Fibroblast of upper back skin (primary cell): ENCODE measurements at places on chromosomes 1 and 21.

- DNase-seq, result no peak
Observed at GRCh38 chr1:229760478-229760996, 134.5 kb downstream of the URB2 start.

- DNase-seq, result no peak
Observed at GRCh38 chr1:214895011-214895600, 187.4 kb upstream of the KCNK2 start.

- no peak for DNase-seq
Observed at GRCh38 chr1:23704834-23705495, 13.4 kb downstream of the RPL11 start.

DNA sequence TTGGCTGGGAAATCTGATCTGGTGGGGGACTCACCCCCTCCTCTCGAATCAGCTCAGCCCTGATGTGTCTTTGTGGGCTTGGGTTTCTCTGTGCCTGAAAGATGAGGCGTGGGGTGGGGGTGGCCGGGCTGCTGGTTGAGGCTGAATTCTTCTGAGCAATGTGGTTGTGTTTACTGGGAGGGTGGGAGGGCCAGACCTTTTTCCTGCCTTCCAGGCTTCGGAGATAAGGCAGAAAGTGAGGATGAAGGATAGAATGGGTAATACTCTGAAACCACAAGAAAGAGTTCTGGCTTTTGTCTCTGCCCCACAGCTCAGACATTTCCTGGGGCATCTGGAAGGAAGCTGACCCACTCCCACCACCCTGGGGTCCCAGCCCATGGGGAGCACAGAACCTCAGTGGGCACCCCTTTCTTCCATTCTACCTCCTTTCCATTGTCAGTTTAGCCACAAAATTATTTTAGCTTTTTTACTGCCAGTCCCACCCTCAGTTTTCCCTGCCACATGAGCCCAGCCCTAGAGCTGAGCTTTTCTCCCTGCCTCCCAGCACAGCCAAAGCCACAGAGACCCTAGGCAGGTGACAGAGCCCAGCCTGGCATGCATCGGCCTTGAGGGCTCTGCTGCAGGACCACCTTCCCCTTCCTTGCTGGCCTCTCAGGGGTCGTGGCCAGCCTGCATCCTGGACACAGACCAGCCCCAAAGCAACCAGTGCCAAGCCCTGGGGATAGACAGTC is 11.2 kb downstream of the ALX3 start:
- DNase-seq, result peak; percentile 25

DNA sequence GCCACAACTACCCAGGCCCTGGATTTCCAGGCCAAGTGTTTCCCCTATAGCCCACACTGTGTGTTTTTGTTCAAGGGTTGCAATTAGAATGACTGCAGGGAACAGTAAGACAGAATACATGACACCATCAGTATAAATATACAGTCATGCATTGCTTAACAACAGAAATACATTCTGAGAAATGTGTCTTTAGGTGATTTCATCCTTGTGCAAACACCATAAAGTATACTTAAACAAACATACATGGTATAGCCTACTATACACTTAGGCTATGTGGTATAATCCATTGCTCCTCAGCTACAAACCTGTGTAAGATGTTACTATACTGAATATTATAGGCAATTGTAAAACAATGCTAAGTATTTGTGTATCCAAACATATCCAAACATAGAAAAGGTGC is 7.5 kb upstream of the SLC44A5 start:
- DNase-seq, result no peak

DNA sequence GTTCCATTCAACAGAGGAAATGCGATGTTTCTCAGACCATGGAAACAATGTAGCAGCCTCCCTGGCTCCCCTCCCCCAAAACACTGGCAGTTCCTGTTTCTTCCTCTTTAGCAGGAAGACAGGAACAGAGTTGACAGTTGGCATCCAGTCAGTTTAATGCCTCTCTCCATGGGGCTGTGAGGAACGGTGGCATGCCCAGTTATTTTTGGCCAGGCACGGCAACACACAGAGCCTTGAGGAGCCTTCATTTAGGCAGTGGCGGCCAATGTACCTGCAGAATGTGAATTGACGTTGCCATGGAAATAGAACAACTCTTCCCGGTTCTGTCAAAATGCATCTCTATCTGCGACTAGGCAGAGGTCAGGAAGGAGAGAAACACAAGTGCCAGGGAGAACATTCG is 330.6 kb downstream of the DSCAM start:
- no peak for DNase-seq

GRCh38 chr1:168637350-168637991 is 61.1 kb downstream of the XCL1 start:
- DNase-seq, result no peak

DNA sequence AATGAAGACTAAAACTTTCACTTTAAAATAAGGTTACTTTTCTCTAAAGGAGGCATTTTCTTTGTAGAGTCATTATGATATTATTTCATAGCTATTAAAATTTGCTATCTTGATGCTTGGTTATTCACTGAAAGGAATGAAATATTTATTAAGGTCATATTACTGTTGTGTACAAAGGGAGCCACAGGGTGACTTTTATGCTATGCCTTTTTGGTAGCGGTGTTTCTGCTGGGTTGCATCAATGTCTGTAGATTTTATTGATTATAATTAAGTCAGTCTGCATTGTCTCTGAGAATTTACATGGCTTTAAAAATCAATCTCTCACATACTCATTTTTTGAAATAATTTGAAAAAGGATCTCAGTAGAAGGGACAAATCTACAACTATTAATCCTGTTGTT is 84.9 kb downstream of the NFIA start:
- DNase-seq, result no peak

DNA sequence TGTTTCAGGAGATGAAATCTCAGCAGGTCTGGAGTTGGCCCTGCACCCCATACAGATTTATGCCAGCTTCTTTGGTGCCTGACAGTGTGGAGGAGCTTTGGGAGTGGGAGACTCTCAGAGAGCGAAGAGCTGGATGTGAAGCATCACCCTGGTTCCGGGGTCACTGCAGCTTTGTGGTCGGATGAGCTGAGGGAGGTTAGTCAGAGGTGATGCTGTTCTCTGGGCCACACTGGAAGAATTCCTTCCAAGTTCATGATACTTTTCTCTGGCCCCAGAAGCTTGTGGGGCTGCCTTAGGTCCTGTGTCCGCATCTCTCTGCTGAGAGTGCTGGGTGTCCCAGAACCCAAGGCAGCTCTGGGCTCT is 467.8 kb downstream of the CAMTA1 start:
- DNase-seq, result peak; percentile 41

GRCh38 chr1:115419571-115419970 is 81.5 kb upstream of the NGF start:
- DNase-seq, result no peak

- no peak for DNase-seq
Observed at GRCh38 chr21:23093259-23093658, 2095.1 kb downstream of the NCAM2 start.

GRCh38 chr1:230301322-230301721 is 124.8 kb downstream of the PGBD5 start:
- no peak for DNase-seq

- peak; percentile 56 for DNase-seq
Observed at GRCh38 chr1:233269656-233270055, 25.9 kb downstream of the PCNX2 start.

- DNase-seq, result no peak
Observed at GRCh38 chr1:35640380-35641232, 720 bp downstream of the PSMB2 start.

- no peak for DNase-seq
Observed at GRCh38 chr21:46002841-46003574, 21.4 kb downstream of the COL6A1 start.

DNA sequence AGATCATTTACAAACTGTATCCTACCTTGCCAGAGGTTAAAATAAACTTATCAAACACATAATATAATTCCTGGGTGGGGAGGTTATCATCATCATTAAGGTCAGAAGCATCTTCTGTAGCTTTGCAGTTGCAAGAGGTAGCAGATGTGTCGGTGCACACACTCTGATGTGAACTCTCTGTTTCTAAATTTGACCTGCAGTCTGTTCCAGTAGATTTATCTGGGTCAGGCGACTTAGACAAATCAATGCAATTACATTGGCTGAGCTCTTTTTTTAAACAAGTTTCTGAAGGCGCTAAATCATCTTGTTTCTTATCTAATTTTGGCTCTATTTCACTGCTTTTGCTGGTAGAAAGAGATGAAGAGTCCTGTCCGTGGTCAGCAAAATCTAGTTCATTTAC is 70.4 kb downstream of the PRPF38A start:
- no peak for DNase-seq

GRCh38 chr1:155888481-155888880 is 22.7 kb downstream of the RIT1 start:
- peak; percentile 75 for DNase-seq

DNA sequence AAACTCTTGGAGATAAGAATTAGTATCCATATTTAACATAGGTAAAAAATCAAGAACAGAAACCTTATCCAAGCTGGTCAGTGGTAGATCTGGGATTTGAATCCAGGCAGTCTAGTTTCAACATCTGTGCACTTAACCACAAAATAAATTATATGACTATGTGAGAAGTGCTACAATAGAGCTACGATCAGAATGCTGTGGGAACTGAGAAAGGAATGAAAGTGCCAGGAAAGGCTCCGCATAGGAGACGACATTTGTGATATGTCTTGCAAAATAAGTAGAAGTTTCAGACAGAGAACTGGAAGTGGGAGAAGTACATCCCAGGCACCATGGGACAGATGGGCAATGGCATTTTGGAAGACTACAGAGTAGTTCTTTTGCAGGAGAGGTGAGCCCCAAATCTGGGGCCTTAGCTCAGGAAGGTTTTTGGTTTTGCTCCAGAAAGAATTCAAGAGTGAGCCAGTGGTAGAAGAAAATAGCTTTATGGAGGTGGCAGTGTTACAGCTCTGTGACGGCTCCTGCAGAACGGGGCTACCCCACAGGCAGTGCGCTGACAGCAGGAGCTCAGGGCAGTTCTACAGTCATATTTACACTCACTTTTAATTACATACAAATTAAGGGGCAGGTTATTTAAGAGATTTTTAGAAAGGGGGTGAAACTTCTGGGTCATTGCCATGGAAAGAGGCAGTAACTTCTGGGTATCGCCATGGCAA is 25.5 kb upstream of the GJA5 start:
- DNase-seq, result peak; percentile 3

- DNase-seq, result peak; percentile 80
Observed at GRCh38 chr1:214318356-214318755, 37.4 kb downstream of the SMYD2 start.

- no peak for DNase-seq
Observed at GRCh38 chr1:160739098-160739511, at the start of gene SLAMF7. Gene SLAMF7, plus strand, starts transcription at chr1:160739247. Its CDS starts 55 bp downstream, at chr1:160739302.

DNA sequence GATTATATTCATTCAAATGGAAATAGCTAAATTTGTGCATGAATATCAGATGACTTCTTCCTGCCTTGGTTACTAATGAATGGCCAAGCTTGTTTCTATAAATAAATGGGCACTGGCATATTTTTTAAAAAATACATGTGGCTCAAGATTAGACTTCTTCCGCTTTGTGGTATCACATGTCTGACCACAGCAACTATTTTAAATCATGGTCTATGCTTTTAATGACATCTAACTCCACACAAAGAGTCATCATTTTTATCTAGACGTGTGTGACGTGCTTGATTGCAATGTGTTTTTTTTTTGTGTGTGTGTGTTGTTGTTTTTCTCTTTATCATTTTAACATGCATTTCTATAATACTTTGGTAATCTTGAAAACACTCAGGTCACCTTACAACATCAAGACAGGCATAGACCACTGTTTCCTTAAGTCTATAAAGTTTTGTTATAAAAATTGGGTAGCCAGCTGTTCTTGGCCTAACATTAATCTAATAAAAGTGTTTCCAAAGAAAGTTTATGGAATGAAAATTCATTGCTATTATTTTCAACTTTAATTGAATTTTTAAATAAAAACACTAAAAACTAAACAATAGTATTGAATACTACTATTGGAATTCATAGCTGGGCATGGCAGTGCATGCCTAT is 29.5 kb downstream of the RGS1 start:
- DNase-seq, result no peak

GRCh38 chr1:197150336-197151005 is 4.0 kb upstream of the ASPM start:
- DNase-seq, result peak; percentile 21

- no peak for DNase-seq
Observed at GRCh38 chr1:206050655-206051235, 2.2 kb upstream of the RHEX start.

DNA sequence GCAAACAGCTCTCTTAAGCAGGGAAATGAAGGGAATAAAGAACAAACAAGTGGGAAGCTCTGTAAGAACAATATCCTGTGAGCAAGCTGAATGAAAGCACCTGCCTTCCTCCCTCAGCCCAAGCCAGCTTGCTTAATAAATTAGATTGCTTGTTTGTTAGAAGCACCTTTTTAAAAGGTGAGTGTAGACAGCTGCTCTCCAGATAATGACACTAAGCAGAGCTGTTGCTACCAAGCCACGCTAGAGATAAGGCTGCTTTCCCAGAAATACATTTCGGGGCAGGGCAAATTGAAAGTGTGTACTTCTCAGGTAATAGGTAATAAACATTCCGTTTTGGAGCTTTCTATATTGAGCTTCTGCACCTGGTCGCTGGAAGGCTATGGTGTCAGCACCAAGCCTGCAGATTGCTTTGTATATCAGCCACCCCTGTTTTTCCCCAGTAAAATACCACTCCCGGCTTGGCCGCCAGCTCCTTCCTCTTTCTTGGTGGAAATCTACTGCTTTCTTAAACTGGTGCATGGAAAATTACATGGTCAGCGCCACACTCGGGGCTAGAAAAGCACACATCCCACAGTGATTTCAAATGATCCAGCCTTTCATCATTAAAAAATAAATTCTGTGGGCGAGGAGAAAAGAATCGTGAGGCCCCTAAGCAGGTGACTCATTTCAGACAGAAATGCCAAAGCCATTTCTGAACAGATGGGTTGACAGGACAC is 151.3 kb downstream of the ETS2 start:
- peak; percentile 40 for DNase-seq

DNA sequence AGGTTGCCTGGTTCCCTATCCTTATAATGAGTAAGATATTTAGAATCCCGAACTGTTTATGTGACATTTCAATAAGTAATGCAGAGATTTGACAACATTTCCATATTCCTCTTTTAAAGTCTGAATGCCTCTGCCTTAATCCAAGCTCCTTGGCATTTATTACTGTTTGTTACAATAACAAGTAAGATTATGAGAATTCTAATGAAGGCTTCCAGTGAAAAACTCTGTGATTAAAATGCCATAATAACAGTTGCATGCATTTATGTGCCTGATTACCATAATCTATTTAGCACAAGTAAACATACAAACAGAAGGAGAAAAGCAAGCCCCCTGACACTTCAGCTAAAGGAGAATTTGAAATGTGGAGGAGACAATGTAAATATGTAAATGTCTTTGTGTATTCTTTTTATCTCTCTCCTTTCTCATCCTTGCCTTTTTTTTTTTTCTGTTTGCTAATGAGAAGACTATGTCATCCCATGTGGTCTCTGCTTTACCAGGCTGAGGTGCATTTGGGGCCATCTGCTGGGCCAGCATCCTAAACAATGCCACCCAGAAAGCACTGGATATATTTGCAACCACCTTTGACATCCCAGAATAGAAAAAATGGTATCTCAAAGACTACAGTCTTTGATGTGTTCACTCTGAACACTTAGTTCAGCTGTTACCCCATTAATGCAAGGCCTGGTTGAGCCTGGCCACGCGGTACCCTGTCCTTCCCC is 17.2 kb upstream of the OLIG2 start:
- no peak for DNase-seq

GRCh38 chr1:214551436-214552173 is at the start of gene PTPN14:
Gene PTPN14, minus strand, starts transcription at chr1:214551602. Its CDS starts 86,799 bp downstream, at chr1:214464803.
- DNase-seq, result peak; percentile 97

- DNase-seq, result no peak
Observed at GRCh38 chr1:154896771-154897286, 26.7 kb upstream of the KCNN3 start.
